Cerebellar nuclear complex (tissue), 1 donor: ENCODE measurements at places on chromosomes 13 and 19.

GRCh38 chr19:31334101-31334848 lies 15.0 kb downstream of the TSHZ3 start:
- DNase-seq: no peak

- no peak for DNase-seq
Measured at GRCh38 chr19:23673132-23673531, 13.9 kb downstream of the ZNF675 start.

DNA sequence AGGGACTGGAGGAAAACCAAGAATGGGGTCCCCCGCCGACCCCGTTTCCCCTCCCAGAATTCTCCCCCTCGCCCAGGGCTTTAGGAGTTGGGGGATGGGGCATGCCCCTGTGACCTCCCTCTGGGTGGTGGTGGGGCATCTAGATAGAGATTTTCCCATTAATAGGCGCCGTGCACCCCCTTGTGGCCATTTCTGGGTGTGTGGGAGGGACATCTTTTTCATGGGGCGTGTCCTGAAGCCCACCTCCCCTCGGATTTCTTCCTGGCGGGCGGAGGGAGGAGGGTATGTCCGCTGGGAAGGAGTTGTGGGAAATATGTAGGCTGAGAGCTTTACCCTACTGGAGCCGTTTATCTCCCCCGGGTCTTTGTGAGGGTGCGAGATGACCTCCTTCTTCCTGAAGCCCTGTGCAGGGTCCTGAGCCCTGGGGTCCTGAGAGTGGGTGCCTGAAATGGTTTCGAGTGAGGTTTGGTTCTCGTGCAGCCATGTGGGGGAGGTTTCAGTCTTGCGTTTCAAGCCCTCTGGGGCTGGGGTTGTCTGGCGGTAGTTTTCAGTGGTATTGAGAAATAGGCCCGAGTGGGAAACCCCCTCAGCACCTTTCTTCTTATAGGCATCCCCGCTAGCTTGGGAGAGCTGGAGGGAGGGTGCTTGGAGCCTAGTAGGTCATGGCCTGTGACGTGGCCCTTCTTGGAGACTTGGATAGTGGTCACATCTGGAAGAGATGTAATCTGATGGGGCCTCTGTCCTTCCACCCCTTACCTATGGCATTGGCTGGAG lies 1.0 kb downstream of the PRMT1 start:
- no peak for DNase-seq

- DNase-seq: no peak
Measured at GRCh38 chr19:4916292-4917082, 7.2 kb downstream of the UHRF1 start.

DNA sequence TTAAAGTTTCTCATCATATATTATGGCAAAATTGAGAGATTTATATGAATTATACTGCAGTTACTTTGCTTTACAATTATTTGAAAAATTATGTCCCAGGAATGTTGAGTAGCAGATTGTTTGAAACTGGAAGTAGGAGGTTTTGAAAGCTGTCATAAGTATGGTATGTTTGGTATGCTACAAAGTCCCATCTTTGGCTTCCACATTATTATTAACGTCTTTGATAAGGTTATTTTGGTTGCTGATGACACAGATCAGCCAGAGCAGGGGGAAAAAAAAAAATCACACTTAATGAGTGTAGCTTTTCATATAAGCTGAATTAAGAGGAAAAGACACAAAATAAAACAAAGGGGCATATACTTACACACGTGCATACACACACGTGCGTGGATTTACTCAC lies 130.1 kb downstream of the SLITRK1 start:
- DNase-seq: no peak

GRCh38 chr19:38429055-38429810 lies 3.2 kb upstream of the RASGRP4 start:
- DNase-seq: no peak

DNA sequence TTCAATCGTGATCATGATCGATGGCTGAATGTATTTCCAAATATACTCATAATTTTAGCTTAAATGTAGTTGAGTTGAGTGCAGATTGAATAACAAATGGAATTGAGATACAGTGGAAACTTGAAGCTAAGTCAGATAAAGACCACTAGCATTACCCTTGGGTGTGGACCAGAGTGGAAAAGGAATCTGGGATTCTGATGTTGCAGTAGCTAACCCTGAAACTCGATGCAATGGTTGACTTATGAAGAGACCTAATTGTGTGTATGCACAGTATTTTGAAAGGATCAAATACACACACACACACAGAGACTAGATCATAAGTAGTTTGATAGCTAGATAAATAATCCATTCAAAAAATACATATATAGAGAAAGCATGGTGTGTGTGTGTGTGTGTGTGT lies 135.8 kb downstream of the RXFP2 start:
- DNase-seq: no peak

GRCh38 chr13:23598369-23598768 lies 28.2 kb downstream of the TNFRSF19 start:
- no peak for DNase-seq

DNA sequence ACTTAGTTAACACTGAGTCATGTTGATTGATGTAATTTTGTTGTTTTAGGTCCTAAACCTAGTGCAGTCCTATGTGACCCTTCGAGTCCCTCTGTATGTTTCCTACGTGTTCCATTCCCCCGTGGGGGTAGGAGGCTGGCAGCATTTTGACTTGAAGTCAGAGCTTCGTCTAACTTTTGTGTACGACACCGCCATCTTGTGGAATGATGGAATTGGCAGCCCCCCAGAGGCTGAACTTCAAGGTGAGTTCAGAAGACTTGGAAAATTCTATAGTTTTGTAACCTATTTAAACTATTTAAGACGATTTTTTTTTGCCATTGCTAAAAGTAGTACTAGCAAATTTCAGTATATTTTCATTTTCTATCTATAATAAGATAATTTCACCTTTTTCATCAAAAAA lies 117.9 kb downstream of the STOML3 start:
- no peak for DNase-seq

- no peak for DNase-seq
Measured at GRCh38 chr13:107351305-107351704, 783.4 kb upstream of the ARGLU1 start.

GRCh38 chr13:111337206-111337605 lies 16.8 kb downstream of the TEX29 start:
- DNase-seq: no peak

DNA sequence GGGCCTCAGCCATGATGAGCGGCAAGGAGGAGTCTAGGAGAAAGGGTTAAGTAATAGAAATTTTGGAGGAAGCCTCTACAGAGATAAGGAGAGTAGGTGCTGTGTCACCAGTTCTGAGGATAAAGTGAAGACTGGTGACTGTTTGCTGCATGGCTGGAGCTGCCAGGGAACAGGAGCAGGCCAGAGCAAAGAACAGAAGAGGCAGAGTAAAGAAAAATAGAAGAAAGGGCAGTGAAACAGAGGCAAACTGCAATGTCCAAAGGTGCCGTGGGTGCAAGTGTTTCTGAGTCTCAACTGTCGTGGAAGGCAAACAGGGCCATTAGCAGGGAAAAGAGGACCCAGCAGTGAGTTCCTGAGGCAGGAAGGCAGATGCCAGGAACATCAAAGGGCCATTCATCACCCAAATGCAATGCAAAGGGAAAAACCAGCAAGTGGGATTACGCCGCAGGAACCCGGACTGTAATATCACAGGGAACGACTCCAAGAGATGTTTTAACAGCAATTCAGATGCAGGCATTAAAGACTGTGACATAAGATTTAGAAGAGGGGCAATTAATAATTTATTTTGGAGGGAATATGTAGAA lies 318.3 kb downstream of the FOXO1 start:
- DNase-seq: no peak

GRCh38 chr19:7006135-7006704 lies 15.0 kb downstream of the MBD3L2B start:
- no peak for DNase-seq

DNA sequence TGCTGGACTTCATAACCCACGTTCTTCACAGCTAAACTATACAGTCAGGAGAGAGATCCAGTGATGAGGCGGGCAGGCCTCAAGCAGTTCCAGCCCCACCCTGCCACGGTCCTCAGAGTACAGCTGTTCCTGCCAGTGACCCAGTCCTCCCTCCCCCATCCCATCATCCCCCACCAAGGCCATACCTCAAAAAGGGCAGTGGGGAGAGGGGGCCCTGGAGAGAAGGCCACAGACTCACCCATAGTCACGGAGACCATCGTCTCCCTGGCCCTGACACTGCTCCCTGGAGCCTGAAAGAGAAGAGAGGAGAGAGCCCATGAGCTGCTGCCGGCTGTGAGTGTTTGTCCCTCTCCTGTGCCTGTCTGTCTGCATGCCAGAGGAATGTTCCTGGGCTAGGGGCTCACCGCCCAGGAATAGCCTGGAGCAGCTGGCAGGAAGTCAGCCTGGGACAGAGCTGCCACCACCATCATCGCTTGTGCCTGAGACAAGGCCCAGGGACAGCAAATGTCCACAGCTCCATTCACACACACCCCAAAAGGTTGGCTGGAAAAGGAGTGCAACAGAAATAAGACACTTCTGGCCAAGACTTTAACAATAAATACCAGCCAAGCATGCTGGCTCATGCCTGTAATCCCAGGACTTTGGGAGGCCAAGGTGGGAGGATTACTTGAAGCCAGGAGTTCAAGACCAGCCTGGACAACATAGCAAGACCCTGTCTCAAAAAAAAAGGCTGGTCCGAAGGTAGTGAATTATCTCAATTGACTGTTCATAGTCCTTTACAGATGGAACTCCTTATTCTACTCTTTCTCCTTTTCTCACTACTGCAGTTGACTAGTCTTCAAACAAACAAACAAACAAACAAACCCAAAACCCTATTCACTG lies 6.4 kb downstream of the C19orf47 start:
- no peak for DNase-seq

- no peak for DNase-seq
Measured at GRCh38 chr19:42151782-42152684, 19.8 kb upstream of the POU2F2 start.

DNA sequence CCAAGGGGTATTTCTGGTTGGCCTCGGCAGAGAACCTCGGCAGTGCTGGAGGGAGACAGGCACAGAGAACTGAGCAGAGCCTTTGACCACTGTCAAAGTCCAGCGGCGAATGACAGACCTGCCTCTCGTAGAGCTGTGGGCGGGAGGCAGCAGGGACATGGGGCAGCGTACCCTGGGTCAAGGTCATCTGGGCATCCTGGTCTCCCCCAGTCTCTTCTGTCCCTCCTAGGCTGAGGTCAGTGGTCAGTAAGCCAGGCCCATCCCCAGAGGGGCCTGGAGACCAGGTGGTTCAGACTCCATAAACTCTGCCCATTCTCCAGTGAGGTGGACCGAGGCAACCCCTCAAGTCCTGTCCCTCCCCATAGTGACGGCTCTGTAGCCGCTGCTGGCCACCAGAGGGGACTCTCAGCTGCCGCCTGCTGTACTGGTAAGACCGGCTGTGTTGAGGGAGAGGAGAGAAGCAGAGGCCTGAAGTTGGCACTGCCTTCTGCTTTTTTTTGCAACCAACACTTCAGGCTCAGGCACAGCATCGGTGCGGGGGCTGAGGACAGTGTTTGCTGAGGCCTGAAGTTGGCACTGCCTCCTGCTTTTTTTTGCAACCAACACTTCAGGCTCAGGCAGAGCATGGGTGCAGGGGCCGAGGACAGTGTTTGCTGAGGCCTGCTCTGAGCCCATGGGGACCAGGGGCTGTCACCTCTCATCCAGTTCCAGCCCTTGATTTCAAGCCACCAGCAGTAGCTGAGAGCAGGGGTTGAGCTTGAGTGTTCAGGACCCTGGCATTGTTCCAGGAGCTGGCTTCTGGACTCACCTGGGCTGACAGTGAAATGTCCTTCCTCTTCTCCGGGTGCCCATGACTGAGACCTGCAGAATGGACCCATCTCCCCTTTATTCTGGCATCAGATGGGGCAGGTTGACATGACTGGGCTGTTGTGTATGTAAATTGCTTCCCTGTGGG lies at the start of gene PGLYRP2:
PGLYRP2 (minus strand) TSS at position 111 of the 955 bp plus-strand sequence. CDS start 130 bp downstream, outside the sequence.
- DNase-seq: no peak

GRCh38 chr13:42393573-42394360 lies 121.8 kb downstream of the AKAP11 start:
- no peak for DNase-seq

DNA sequence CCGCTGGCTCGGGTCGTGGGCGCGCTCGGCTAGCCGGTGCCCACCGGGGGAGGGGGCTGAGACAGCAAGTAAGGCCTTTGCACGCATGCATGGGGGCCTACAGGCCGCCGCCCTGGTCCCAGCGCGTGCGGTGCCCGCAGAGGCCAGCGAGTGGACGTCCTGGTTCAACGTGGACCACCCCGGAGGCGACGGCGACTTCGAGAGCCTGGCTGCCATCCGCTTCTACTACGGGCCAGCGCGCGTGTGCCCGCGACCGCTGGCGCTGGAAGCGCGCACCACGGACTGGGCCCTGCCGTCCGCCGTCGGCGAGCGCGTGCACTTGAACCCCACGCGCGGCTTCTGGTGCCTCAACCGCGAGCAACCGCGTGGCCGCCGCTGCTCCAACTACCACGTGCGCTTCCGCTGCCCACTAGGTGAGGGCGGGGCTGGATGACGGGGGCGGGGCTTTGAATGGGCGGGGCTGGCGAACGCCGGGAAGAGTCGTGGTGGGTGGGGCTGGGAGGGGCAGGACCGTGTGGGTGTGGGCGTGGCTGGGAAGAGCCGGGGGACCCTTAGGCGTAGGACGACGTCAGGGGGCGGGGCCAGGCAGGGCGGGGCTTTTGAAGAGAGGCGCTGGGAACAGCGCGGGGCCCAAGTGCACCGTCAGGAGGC lies 2.1 kb downstream of the CILP2 start:
- DNase-seq: no peak

DNA sequence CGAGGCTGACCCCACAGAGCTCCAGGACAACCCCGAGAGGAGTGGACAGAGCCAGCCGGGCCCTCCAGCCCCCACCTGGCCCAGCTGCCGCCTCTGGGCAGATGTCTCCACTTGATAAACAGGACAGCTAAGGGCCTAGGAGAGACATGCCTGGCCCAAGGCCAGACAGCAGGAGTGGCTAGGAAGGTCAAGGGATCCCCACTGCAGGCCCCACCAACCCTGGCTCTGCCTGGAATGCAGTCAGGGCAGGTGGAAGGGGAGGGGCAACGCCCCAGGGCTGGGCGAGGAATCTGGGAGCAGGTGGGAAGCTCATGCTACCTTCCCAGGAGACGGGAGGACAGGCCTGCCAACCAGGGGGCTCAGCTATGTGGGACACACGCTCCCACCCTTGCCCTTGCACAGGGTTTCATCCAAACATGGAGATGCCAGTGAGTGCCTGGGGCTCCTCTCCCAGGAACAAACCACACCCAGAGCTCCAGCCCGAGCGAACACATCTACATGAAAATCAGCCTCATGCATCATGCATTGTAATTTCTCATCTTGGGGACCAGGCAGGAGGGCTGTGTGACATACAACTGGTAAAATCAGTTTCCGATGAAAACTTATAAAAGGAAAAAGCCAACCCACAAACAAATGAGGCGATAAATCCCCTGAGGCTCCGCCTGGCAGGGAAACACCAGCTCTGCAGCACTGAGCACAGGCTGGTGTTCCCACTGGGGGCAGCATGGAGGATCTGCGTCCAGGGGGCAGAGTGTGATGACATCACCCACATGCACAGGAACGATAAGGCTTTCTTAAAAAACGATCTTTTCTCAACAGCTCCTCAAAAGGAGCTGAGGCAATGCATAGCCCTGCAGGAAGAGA lies 25.0 kb downstream of the SH3GL1 start:
- no peak for DNase-seq
